ENCODE measurements at places on chromosomes 3 and 15.

GRCh38 chr15:70752193-70752635 is 11.1 kb downstream of the UACA start:
- DNase-seq = no peak

DNA sequence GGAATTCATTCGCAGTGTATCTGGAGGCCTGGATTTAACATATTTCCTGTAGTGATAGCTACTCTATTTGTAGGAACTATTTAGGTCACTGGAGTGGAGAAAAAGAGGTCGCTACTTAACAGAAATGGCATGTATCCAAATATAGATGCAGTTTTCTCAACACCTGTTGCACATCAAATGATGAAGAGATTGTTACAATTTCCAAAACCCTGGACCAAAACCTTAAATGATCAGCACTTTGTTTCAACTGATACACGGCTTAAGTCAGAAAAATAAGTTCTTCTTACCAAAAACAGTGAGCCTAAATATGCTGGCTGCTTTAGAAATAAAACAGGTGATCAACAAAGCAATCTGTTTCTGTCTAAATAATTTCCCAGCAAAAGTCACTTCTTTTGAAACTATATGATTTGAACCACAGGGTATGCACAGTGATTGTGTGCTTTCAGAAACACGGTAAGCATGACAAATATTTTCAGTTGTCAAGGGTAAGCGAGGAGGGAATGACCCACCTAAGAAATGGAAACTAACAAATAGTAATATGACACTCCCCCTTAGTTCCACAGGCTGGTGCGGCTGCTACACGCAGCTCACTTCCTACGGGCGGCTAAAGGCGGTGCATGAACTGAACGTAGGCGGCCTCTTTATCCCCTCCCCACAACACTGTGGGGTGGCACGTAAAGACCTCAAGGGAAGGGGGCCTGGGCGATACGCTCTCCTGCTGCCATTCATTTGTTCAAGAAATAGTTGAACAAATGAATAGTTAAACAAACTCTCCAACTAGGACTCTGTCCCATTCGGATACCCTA is 1.1 kb downstream of the EHD4 start:
- peak; percentile 42 for DNase-seq

GRCh38 chr3:53672981-53673380 is 173.2 kb downstream of the CHDH start:
- DNase-seq = no peak

DNA sequence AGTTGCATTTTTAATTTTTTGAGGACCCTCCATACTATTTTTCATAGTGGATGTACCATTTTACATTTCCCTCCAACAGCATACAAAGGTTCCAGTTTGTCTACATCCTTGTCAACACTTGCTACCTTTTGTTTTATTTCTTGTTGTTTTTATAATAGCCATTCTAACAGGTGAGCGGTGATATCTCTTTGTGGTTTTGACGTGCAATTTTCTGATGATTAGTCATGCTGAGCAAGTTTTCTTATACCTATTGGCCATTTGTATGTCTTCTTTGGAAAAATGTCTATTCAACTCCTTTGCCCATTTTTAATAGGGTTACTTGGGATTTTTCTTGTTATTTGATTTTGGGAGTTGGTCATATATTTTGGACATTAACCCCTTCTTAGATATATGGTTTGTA is 187.0 kb downstream of the CDIN1 start:
- DNase-seq = no peak

GRCh38 chr3:100833483-100833882 is 124.2 kb downstream of the TFG start:
- DNase-seq = peak; percentile 41

DNA sequence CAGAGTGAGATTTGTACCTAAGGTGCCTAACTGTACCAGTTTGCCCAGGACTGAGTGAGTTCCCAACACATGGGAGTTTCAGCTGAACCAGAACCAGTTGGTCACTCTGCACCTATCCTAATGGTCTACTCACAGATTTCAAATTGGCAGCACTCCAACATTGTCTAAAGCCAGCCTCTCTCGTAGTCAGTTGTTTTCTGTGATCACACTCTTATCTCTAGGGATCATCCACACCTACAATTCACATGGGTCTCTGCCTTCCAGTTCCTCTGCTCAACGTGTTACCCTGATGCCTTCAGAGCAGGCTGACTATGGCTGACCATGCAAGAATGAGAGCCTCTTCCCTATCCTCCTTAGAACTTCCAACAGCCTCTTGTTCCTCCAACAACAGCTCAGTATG is 624.8 kb downstream of the NTRK3 start:
- no peak for DNase-seq

DNA sequence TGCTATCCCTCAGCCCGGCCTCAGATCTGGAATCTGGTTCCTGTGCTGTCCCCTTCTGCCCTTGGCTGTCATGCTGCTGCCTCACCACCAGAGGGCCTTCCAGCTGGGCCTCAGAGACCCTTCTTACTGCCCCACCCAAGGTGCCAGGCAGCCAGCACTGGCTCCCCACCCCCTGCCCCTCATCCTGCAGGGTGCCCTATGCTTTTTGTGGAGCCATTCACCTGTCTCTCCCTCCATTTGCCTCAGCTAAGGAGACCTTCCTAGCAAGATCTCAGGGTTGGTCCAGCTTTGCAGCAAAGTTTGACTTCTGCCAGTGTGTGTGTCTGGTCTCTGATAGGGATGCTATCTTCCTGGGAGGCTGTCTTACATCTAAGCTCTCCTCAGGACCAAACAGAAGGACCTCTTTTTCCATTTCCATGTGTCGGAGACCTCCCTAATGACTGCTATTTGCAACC is 1.9 kb upstream of the VWA5B2 start:
- peak; percentile 30 for DNase-seq

- no peak for DNase-seq
These were observed 10.0 kb downstream of the MYO5A start for GRCh38 chr15:52518487-52519371.

- DNase-seq = peak; percentile 65
These were observed 117.7 kb downstream of the GOLIM4 start for GRCh38 chr3:167978071-167978470.

- DNase-seq = no peak
These were observed 11.2 kb downstream of the PYGO1 start for GRCh38 chr15:55576943-55577342.

DNA sequence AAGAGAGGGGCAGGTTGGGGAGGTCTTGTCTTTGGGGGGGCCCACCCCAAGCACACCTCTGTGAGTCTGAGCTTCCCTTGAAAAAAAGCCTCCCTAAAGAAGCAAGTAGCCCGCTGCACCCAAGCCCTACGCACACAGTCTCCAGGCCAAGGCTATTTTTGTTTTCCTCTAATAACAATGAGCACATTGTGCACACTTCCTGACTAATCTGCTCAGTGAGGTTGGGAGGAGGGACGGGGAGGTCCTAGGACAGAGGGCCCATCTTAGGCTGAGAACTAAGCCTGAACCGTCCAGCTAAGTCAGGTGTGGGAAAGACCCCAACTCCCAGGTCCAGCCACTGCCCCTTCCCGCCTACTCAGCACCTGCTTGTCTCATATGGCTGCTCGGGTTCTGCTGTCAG is 87.2 kb downstream of the HMG20A start:
- no peak for DNase-seq

- DNase-seq = no peak
These were observed 14.0 kb downstream of the FAN1 start for GRCh38 chr15:30917675-30918074.

DNA sequence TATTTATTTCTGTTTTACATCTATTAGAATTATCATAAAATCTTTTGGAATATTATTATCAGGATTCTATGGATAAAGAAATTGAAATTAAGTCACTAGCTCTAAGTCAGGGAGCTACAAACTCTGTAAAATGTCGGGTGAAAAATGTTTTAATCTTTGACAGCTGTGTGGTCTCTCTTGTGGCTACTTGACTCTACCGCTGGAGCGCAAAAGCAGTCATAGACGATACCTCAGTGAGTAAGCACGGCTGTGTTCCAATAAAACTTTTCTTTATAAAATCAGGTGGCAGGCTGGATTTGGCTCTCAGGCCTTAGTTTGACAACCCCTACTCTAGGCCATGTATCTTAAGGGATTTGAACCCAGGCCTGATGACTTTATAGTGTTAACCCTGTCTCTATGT is 88.5 kb upstream of the PFN2 start:
- no peak for DNase-seq

- DNase-seq = peak; percentile 31
These were observed 35.7 kb upstream of the TMOD3 start for GRCh38 chr15:51793521-51794305.

- no peak for DNase-seq
These were observed 154.1 kb downstream of the EPHB1 start for GRCh38 chr3:134949150-134949549.

- no peak for DNase-seq
These were observed 427 bp downstream of the MBD4 start for GRCh38 chr3:129439226-129439816.

DNA sequence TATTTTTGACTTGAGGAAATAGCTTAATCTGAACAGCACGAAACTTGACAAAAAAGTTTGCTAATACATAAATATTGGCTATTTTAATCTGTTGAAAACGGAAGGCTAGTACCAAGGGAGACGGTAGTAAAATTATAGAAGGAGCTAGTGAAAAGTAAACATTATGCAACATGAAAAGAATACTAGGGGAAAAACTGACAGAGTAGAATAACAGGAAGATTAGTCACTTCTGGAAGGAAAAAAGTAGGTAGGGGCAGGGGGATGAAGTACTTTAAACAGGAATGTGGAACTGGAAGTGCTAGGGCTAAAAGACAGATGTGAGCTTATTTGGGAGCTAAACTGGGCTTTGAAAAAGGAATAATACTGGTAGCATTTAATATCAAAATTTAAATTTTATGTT is 60.1 kb downstream of the MBNL1 start:
- DNase-seq = no peak

- no peak for DNase-seq
These were observed 37.2 kb upstream of the BLM start for GRCh38 chr15:90679959-90680358.

- no peak for DNase-seq
These were observed 29.8 kb downstream of the STT3B start for GRCh38 chr3:31562525-31562924.

DNA sequence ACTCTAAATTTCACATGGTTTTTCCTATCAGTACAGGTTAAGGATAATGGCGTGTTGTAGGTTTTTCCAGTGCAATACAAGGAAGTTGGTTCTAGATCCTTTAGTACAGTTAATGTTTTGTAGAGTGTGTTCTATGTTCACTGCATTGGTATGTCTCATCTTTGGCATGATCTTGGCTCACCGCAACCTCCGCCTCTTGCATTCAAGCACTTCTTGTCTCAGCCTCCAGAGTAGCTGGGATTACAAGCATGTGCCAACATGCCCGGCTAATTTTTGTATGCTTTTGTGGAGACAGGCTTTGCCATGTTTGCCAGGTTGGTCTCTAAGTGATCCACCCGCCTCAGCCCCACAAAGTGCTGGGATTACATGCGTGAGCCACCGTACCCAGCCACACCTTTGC is 30.4 kb downstream of the SNRPN start:
- DNase-seq = no peak

DNA sequence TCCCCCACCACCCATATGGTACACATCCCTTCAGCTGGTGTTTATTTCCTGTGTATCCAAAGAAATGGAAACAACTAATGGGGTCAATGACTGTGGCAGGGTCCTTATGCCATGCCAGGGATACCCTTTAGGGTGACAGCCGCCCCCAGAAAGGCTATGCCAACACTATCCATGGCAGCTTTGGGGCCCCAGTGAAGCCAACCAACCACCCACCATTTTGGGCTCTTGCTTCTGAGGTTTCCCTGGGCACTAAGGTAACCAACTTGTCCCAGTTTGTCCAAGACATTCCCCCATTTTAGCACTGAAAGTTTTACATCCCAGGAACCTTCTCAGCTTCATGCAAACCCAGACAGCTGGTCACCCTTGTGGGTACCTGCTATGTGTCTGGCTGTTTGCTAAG is 233.1 kb downstream of the VPS13C start:
- DNase-seq = no peak

- no peak for DNase-seq
These were observed 38.5 kb upstream of the COL8A1 start for GRCh38 chr3:99599894-99600293.

GRCh38 chr3:101212730-101213129 is 107.6 kb downstream of the IMPG2 start:
- DNase-seq = no peak

GRCh38 chr15:97096303-97096835 is 765.9 kb downstream of the NR2F2 start:
- DNase-seq = no peak

DNA sequence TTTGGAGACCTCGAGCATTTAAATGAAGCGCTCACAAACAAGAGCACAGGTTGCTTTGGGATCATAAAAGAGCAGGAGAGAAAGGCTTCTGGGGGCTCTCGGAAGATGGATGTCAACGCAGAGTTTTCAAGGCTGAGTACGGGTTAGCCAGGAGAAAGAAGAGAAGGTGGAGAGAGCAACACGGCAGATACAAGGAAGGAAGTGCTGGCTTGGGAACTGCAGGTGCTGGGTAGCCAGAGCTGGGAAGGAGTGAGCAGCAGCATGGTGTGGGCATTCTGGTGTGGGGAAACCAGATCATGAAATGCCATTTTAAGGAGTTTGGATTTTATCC is 580 bp upstream of the RUBCN start:
- no peak for DNase-seq

DNA sequence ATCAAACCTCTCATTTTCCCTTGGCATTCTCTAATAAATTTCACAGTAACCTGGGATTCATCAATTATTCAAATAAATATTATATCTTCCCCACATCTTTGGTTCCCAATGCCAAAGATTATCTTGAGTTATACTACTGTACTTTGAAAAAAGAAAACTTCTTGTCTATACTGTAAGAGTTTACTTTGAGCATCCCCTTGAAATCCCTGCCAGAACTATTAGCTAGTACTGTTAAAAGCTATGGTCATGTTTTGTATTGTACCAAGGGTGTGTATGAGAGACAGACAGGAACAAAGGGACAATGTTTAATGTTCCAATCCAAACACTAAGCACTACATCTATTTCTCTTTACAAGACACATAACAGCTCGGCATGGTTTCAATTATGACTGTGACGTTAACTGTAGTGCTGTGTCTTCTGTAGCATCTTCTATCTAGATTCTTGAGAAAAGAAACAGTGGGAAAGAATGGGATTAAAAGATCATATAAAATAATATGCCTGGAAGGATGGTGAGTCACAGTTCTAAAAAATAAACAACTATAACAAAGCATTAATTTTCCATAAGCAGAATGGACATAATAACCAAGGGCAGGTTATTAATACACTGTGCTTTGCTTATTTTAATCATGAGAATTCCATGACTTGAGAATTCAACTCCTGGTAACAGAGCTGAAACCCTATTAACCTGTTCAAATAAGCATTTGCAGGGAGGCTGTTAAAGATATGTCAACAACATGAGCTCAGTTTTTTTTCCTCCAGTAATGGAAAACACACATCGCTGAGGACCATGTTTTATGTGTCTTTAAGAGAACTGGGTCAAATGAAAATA is 71.1 kb downstream of the ALDH1A2 start:
- DNase-seq = no peak

- DNase-seq = no peak
These were observed 33.1 kb downstream of the PTX3 start for GRCh38 chr3:157469561-157470294.

Data from COR-L47 (cell line).